ENCODE measurements at places on chromosomes 3 and 15.
A peak's percentile ranks its signal among the peaks of the same experiment; 100 is the strongest.

DNA sequence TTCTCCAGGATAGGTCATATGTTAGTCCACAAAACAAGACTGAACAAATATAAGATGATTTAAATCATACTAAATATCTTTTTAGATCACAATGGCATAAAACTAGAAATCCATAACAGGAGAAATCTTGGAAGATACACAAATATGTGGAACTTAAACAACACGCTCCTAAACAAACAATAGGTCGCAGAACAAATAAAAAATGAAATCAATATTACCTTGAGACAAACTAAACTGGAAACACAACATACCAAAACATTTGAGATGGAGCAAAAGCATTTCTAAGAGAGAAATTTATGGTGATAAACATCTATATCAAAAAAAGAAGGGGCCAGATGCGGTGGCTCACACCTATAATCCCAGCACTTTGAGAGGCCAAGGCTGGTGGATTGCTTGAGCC lies 8.3 kb upstream of the TMCO5A start:
- no peak for DNase-seq

DNA sequence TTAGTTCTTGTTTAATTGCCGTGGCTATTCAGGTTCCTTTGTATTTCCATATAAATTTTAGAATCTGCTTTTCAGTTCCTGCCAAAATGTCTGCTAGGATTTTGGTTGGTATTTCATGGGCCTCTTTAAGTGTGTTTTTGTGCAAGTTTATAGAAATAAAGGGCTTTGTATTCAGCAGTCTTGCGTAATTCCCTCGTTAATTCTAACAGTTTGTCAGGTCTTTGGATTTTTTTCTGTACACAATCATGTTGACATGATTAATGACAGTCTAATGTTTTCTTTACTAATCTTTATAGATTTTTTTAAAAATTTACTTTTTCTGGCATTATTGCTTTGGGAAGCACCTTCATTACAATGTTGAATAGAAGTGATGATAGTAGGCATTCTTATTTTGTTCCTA lies 120.9 kb downstream of the NEK11 start:
- no peak for DNase-seq

GRCh38 chr3:105334138-105334882 lies 32.4 kb upstream of the ALCAM start:
- DNase-seq, result peak; percentile 46

GRCh38 chr3:61914276-61914675 lies 352.9 kb downstream of the PTPRG start:
- DNase-seq, result no peak
